ENCODE measurements at places on chromosomes 5 and 9.

DNA sequence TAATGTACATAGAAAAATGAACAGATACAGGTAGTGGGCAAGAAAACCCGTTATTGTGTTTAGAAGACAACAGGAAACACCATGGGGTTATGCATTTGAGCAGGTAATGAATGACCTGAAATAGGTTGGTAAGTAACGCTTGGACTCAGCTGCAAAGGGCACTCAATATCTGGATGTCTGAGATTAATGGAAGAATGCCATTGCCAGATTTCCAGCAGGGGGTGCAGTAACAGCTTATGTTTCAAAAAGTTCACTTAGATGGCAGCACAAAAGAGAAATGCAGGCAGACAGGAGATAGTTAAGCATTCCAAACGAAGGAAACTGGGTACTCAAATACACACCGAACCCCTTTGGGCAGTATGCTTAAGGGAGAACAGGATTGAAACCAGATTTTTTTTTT lies 285.5 kb upstream of the VLDLR start:
- no peak for DNase-seq

GRCh38 chr9:16241231-16241630 lies 629.2 kb downstream of the BNC2 start:
- DNase-seq = peak; percentile 59

DNA sequence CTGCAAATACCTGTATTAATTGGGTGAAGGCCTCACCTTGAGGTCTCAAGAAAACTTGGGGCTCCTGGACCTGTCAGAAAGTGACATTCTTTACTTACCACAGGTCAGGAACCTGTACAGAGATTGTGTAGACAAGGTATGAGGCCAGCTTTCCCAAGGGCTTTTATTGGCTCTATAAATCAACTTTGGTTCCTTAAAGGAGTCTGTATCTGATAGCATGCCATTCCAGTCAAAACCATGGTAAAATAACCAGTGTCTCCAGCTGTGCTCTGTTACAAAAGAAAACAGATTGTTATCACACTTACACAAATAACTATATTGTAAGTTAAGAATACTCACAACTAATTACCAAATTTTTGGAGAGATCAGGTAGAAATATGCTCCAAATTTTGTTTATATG lies 64.5 kb downstream of the COL15A1 start:
- DNase-seq = no peak

DNA sequence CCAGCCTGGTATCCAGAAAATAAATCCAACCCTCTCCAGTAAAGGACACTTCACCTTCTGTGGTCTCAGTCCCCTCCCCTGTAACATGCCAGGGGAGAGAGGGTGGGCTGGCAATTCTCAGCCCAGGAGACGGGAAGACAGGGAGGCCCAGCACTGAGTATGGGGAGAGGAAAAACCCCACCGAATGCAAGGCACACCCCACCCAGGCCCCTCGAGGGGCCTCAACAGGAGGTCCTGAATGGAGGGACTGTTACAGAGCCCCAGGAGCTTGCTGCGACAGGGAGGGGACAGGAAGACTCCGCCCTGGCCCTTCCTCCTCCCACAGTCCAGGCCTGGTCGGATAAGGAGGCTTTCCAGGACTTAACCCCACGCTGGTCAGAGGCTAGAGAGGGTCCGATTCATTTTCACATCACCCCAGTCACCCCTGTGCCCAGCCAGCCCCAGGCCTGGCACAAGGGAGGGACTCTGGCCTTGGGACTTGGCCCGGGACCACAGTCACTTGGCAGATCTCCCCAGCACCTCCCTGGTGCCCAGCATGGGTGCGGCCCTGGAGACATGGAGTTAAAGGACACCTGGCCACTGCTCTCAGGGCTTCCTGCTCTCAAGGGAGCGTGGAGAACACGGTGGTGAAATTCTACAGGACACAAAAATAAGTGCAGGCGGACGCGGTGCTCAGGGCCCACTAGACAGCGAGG lies 44.9 kb upstream of the STXBP1 start:
- DNase-seq = peak; percentile 69

GRCh38 chr5:179749857-179750508 lies 17.4 kb downstream of the MAML1 start:
- DNase-seq = no peak

DNA sequence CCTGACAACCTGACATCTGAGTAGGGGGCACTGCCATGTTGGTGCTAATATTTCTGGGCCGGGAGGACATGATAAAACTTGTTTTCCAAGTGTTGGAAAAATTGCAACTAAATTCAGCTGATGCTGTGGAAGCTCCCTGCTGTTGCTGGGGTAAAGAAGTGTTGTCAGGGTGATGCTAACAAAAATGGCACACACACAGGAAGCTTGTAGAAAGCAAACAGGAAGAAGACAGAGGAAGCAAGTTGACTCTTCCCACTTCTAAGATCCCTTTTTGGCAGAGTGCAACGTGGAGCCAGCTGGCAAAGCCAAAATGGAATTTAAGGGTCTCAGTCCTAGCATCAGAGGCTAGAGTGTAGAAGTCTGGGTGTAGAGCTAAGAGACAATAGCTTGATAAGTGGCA lies 11.3 kb upstream of the RIOK2 start:
- DNase-seq = no peak

GRCh38 chr9:133683586-133684120 lies 47.5 kb downstream of the DBH start:
- no peak for DNase-seq

DNA sequence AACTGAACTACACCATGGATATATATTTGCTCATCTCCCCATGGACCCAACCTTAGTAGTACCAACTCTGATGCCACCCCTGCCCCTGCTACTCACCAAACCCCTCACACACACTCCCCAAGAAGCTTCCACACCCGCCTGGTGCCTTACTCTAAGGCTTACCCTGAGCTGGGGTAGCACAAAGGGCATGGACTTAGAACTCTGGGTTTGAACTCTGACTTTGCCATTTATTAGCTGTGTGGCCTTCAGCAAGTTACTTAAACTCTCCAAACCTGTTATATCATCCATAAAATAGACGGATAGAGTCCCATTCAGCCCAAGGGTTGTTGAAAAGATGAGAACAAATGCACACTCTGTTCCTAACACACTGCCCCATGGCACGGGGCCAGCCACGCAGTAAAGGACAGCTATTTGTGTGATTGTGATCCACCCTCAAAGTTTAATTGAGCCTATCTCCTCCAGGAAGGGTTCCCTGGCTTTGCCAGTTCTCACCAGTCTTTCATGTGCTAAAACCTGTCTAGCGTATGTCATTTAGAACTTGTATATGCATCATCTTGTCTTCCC lies 111.0 kb downstream of the KLHL3 start:
- DNase-seq = no peak

Measured in HT1080 (cell line).